ENCODE measurements at places on chromosomes 11 and 22.

GRCh38 chr22:38843201-38843656, 599 bp downstream of the NPTXR start:
- peak; percentile 30 for DNase-seq

DNA sequence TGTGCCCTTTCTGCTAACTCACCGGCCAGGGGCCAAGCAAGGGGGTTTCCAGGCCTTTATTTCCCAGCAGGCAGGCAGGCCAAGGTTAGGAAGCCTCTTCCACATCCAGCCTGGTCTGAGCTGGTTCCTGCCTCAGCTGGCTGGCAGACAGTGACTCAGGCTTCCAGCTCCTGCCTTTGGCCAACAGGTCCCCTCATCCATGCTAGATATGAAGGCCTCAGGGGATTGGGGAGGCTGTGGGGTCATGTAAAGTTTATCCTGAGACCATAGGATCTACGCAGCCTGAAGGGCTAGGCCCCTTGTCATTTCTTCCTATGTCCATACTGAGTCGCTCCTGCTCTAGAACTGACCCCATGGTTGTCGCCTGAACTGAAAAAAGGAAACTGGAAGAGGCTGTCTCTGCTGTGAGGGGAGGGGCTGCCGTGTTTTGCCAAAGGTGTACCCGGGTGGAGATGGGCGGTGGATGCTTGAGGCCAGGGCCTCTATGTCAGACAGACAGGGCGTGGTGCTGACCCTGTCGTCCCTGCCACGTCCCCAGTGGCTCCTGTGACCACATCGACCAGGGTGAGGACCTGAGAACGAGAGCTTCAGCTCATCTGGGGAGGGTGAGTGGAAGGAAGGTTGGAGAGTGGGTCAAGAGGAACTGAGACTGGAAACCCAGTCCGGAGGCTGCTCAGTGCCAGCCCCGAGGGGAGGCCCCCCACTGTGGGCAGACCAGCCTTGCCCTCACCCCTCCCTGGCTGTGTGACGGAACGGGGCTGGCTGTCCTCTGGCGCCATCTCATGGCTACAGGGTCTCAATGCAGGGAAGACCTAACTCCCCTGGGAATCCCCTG, 17.0 kb downstream of the P2RY6 start:
- DNase-seq = peak; percentile 28

GRCh38 chr22:43077121-43077877, 11.9 kb downstream of the TTLL1 start:
- no peak for DNase-seq

GRCh38 chr11:126347751-126348668, 7.5 kb upstream of the ST3GAL4 start:
- DNase-seq = no peak

DNA sequence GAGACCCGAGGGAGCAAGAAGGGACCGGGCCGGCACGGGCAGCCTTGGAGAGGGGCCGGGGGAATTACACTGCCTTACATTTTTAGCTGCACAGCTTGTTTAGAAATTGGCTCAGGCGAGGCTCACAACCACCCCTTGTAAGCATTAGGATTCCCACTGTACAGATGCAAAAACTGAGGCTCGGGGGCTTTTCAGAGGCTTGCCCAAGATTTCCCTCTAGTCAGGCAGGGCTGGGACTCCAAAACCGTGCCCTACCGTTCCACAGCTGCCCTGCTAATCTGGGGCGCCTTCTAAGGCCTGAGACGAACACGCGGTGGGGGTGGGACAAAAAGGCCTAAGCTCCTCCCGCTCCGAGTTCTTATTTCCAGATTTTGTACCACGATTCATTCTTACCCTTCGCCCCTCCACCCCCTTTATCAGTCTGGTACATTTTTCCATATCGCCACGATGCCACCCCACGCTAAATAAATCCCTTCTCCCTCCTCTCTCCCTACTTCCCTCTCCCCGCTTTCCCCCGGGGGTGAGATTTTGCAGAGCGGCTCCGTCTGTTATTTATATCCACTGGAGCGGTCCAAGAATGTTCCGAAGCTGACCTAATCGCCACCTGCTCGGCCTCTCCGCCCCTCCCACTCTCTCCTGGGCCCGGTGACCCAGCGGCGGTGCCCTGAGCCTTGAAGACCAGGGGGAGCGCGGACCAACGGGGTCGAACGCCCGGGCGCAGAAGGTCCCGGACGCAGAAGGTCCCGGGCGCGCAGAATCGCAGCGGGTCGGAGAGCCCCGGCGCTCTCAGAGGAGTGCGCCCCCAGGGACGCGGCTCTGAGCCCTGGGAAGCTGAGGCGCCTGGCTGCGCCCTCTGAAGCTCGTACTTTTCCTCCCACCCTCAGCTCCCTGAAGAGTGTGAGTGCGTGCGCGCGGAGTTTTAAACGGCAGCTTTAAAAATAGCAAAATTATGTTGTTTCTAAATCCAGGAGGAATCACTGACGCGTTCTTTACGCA, 764 bp upstream of the PACSIN3 start:
- peak; percentile 26 for DNase-seq

DNA sequence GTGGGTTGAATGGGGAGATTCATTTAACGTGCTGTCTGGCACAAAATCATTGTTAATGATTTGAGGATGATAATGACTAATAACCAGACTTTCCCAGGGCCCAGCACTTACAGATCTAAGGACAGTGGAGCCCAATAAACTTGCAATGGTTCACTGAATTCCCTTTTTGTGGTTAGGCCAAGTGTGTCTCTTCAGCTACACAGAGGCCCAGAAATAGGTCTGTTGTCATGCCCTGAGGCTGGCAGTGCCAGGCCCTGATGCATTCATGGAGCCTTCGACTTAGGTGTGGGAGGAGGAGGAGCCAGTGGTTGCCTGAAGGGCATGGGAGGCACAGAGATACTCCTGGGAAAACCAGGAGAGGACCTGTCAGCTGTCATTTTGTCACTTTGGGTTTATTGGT, 56.1 kb downstream of the KIAA1671 start:
- DNase-seq = no peak

- DNase-seq = no peak
These were observed 677.2 kb downstream of the FAM181B start for GRCh38 chr11:82056450-82056849.

- DNase-seq = no peak
These were observed 23.4 kb upstream of the SHISAL1 start for GRCh38 chr22:44335903-44336803.

DNA sequence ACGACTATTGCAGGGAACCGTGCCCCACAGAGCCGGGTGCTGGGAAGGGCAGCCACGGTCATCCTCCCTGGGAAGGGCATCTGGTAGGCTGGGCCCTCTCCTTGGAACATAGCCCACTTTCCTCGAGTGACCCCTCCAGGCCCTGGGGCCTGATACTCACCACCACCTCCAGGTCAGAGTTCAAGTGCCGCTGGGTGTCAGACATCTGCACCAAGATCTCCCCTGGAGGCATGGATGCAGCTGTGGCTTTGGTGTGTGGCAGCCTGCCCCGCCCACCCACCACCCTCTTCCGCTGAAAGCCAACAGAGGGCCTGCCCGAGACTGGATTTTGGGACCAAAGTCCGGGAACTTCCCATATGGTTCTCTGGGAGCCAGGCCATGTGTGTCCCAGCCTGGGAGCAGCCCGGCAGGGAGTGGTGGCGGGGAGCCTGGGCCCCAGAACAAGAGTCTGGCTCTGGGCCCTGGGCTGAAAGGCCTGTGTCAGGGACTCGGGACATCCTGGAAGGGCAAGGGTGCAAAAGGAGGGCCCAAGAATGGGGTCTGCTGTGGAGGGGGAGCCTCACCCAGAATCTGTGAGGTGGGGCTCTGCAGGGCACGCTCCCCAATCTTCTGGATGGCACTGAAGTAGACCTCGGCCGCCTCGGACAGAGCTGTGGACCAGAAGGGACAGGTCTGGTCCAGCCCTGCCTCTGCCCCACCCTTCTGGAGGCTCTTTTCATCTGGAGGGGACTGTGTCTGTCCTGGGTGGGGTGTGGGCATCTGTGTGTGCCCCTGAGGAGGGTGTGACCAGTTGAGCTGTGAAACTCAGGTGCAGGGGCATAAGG, 2.6 kb downstream of the BAIAP2L2 start:
- no peak for DNase-seq

DNA sequence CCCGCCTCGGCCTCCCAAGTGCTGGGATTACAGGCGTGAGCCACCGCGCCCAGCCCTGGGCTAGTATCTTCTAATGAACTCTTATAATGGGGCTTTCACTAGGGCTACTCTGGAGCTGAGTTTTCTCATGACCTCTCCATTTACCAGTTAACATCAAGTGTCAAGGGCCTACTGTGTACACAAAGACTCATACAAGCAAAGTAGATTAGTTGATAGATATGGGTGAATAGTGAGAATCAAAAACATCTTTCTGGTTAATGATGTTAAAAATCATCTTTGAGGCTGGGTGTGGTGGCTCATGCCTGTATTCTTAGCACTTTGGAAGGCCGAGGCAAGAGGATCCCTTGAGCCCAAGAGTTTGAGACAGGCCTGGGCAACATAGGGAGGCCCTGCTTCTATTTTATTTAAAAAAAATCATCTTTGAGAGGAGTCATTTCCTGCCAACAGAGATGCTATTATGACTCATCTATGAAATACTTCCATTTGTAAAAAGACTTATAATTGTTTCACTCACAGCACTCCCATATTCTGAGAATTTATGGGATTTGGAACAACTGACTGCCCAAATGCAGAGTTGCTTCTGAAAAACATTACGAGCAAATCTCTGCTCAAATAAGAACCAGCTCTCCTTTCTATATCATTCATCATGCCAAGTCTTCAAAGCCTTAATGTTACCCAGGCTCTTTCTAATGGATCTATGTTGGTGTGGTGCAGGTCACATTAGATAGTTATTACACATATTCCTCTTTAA, 57.0 kb downstream of the GDPD4 start:
- DNase-seq = no peak

DNA sequence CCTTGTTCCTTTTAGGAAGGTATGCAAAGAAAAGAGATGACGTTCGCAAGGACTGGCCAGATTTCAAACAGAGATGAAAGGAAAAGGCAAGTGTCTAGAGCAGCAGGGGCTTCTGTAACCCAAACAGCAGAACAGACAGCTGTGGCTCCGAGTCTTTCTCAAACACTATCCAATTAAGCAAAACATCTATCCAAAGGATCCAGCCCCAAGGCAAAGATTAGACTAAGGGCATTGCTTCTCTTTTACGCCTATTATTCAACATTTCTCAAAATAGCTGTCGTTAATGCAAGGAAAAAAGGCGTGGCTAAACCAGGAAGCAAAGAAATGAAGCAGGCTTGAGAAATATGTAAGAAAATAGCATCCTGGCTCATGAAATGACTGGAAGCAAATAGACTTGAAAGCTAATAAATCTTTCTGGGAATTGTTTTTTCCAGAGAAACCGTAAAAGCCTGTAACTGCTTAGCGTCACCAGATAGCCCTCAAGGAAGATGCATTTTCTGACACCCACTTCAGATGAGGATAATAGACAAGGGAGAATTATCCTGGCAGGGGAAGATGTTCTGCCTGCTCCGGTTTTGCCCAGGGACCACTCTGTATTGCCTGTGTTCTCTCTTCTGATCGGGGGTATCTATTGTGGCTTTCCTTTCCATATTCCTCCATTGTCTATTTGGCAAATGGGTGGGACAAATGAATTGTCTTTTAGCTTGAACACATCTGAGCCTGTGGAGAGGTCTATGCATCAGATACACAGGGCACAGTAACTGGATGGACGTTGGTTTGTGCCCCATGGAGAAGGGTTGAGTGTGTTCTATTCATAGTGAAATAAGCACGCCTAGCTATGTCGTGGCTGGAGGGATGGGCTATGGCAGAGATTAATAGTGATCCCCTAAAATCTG, 20.2 kb downstream of the C11orf96 start:
- DNase-seq = no peak

GRCh38 chr11:83363312-83363711, 77.1 kb upstream of the CCDC90B start:
- DNase-seq = no peak

GRCh38 chr11:35088676-35089075, 50.3 kb upstream of the CD44 start:
- DNase-seq = no peak

DNA sequence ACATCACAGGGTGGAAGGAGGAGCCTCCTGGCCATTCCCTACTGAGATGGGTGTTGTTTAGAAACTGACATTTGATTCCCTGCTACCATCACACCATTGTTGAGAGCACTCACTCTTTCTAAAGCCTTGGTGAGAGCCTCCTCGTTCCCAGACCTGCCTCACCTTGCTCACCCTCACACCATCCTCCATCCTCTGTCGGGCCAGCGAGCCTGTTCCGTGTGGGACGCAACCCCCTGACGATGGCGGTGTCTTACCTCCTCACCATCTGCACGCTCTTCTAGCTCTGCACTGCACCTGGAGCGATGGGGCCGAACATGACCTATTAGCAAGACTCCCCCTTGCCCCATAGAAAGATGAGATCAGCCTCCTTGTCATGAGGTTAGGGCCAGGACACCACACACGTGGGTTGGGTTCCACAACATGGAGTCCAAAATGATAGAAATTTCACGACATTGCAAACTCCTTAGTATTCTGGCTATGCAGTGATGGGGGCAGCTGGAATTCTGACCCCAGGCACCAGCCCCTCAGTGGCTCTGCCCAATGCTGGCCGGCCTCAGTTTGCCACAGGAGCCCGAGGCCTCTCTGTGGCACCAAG, 1017.9 kb downstream of the TBC1D22A start:
- no peak for DNase-seq

DNA sequence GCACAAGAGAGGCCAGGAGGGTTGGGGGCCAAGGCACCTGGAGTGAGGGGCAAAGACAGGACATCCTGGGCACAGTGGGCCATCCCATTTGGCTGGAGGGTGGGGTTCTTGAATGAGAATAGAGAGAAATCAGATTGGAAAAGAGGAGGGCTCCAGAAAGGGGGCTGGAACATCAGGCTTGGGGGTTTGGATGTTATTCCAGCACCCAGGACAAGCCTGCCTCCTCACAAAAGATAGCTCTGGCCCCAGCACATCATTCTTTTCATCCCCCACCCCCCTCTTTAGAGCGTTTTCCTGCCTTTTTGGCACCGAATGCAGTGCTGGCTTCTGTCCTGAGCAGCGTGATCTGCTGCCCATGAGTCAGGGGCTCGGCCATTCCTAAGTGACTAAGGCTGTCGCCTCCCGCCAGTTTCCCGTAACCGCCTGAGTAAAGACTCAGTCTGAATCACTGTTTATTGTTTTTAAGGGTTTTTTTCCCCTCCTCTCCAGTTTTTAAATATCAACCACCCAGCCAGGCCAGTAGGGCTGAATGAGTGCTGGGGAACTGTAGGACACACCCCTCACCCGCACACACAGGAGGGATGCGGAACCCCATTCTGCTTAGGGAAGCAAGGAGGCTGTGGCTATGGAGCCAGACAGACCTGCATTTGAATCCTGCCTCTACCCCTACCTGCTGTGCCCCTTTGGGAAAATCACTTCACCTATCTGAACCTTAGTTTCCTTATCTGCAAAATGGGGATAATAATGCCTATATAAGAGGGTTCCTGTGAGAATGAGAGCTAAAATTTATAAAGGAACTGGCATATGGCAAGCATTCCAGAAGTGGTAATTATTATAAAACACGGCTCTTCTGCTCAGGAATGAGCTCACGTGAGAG, 32.4 kb upstream of the NAV2 start:
- no peak for DNase-seq

GRCh38 chr22:33014621-33015020, 43.6 kb downstream of the SYN3 start:
- DNase-seq = no peak

DNA sequence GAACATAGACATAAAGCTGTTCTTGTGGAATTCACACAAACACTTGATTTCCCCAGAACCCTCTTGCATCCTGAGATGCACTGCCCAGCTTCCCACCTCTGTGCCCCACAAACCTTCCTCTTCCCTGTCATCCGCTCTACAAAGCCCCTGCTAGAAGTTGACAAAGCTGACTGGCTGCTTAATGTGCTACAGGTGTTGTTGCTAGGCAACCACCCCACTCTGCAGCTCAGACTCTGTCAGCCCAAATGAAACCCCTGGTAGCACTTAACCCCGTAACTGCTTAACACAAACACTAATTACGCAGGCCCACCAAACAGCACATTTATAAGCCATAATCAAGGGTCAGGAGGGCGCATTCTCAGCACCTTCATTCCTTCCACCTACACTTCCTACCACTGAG, 172.0 kb upstream of the CADM1 start:
- DNase-seq = no peak
